GM13977 (cell line): ENCODE measurements at places on chromosomes 6 and 20.

DNA sequence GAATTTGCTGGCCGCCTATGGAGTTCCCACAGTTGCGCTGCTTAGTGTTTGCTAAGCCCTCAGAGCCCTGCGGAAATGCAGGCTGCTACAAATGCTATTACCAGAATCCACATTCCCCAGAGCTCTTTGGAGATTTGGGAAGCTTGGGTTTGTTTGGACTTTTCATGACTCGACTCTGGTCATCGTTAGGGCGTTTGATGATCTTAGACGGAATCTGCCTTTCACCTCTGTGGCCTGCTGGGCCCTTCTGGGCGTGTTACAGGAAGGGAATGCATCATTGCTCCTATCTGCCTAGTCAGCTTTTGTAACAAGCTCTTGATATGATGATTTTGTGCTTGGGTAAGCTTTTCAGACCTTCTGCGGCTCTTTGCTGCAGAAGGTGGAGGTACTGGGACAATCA is 50.8 kb downstream of the EYA2 start:
- DNase-seq: no peak

DNA sequence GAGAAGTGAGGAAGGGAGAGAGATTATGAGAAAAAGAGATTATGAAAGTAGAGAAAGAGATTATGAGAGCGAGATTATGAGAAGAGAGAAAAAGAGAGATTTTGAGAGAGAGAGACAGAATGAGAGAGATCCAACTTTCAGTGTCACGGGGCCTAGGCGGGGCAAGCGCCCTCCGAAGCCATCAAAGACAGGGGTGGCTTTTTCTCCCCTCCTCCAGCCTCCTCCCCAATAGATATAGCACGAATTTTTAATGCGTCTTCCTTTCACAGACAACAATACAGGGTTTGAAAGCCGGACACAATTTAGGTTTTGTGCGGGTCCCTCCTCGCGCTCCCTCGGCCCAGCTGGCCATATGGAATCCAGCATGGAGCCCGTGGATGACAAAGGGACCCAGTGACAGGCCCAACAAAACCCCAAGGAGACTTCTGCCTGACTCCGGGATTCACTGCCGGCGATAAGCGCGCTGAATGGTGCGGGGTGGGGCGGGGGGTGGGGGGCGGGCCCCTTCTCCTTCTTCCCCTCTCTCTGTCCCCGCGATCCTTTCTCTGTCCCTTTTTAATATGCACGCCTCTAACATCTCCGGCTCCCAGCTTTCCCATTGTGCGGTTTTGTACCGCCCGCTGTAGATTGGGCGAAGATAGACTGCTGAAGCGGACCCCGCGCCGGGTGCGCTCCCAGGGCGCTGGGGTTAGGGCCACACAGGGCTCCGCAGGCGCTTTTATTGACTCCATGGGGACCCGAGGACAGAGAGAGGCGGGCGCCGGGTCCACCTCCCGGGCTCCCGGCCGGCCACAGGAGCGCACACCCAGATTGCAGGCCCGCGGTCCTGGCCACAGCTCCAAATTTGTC is 5.4 kb downstream of the NKX2-2 start:
- no peak for DNase-seq

DNA sequence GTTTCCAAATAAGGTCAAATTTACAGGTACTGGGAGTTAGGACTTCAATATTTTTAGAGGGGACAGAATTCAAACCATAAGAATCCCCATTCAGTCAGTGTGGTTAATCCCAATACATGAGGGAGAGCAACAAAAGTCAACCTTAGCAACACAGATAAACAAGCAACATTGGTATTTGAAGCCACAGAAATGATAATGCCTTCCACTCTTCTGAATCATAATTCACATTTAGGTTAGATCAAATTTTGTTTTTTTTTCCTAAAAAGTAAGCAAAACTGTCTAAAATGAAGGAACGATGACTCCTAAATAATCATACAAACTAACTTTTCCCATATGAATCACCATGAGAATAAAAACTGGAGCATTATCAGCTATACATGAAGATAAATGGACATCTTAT is 246.0 kb upstream of the TENT5A start:
- DNase-seq: no peak

DNA sequence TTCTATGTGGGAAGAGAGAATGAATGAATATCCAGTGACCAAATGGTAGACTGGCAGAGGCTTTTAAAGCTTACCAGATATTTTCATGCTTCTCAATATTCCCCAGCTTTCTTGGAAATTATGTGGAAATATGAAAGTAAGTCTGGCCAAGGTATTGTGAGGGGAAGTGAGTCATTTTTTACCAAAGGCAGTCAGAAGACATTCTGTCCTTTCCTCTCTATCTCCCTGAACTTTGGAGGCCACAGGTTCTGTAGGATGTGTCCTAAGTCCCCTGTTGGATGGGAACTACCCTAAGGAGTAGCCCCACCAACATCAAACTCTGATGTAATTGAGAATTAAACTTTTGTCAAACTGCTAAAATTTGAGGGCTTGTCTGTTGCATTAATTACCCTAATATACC is 593.8 kb upstream of the NRSN1 start:
- no peak for DNase-seq

DNA sequence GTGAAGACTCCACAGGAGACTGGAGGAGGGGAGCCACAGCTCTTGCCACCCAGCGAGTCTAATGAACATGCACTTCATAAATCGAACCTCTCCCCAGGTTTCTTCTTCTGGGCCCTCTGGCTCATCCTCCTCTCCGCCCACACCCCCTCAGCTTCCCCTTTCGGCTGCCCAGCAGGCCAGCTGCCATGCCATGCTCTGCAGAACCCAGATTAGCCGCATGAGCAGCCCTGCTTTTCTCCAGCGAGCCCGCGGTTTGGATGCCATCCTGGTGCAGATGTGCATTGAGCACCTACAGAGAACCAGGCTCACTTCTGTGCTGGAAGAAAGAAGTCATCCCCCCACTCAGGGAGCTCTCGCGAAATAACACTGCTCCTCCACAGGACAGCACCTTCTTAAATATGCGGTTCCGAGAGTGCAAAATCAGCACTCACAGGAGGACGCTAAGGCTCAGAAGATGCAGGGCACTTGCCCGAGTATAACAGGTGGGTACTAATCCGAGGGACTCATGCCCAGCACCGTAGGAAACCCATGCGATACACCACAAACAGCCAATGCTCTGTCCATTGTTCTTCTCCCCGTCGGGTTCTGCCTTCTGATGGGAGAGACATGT is 143.0 kb upstream of the THBS2 start:
- DNase-seq: no peak

DNA sequence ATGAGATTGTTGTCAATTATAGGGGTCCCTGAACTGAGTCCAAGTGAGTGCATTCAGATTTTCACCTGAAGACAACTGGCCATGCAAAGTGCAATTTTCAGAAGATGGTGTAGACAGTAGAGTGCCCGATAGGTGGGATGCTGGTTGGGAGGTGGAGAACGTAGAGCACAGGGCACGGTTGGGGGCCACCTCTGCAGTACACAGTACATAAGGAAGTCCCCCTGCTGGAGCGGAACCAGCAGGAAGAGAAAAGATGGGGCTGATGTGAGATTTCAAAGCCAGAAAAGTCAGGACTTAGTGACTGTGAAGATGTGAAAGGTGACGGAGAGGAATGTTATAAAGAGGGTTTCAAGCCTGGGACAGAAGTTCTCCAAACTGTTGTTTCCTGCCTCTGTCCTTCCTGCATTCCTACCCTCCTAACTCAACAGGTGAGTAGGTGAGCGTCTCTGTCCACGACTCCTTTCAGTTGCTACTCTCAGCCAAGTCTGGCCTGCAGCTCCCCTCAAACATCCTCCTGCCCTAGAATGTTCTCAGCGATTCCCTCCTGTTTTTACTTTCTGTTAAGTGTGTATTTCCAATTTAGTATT is 330.8 kb downstream of the PRL start:
- DNase-seq: no peak

DNA sequence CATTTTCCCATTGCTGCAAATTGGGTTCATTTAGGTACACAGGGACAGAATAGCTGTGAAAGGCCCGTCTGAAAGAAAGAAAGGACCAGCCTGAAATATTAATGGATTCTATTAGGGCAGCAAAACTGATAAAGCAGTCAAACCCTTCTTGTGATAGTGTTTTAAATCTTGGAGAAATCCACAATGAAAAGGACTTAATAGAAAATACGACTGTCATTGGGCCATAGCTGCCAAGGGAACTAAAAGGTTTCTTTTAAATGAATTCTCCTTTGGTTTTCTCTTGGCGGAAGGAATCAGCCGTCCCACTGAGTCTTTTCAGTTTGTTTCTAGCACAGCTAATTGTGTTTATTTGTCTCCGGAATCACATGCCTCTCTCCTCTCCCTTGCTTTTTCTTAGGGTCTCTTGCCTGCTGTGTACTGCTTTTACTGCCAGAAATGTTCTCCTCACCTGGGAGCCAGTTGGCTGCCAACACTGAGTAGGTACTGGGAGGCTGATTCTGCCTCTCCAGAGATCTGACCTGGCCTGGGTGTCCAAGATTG is 11.3 kb downstream of the PAQR8 start:
- DNase-seq: no peak

- DNase-seq: no peak
These were observed 10.9 kb downstream of the SPATS1 start for GRCh38 chr6:44353336-44353735.
